DND-41 (cell line): ENCODE measurements at places on chromosomes 7 and 10.
A peak's percentile ranks its signal among the peaks of the same experiment; 100 is the strongest.

- no peak for DNase-seq
Measured at GRCh38 chr7:114973147-114973546, 51.3 kb downstream of the MDFIC start.

DNA sequence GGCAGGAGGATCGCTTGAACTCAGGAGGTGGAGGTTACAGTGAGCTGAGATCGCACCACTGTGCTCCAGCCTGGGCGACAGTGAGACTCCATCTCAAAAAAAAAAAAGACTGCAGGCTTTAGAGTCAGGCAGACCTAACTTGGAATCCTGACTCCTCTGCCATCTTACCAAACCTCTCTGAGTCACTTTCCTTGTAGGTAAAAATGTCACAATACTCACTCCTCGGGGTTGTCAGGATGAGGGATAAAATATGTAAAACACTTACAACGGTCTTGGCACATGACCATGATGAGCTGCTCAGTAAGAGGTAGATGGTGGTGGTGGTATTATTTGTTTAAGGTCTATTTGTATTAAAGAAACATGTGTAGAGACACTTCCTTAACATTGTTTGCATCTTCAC is 154.1 kb upstream of the PDE1C start:
- no peak for DNase-seq

- no peak for DNase-seq
Measured at GRCh38 chr10:33208166-33208565, 126.3 kb downstream of the NRP1 start.

- no peak for DNase-seq
Measured at GRCh38 chr7:12056381-12056780, 154.7 kb upstream of the TMEM106B start.

DNA sequence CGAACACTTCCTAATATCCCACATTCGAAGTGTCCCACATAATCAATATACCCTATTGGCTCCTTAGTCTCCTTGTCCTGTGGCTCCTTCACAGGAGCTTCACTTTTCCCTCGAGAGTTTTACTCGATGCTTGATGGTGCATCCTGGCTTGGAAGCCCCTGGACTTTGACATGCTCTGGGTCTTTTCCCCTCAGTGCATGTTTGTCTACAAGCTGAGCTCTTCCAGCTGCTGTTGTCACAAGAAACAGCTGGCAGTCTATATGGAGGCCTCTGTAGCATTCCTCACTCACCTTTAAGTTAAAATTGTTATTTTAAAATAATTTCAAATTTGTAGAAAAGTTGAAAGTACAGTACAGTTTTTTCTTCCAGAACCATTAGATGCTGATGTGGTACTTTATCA is 27.1 kb downstream of the ST7 start:
- no peak for DNase-seq

GRCh38 chr7:84193747-84194146 is 842 bp downstream of the SEMA3A start:
- DNase-seq: no peak

- DNase-seq: no peak
Measured at GRCh38 chr7:65251851-65252620, 121.6 kb upstream of the ZNF92 start.

DNA sequence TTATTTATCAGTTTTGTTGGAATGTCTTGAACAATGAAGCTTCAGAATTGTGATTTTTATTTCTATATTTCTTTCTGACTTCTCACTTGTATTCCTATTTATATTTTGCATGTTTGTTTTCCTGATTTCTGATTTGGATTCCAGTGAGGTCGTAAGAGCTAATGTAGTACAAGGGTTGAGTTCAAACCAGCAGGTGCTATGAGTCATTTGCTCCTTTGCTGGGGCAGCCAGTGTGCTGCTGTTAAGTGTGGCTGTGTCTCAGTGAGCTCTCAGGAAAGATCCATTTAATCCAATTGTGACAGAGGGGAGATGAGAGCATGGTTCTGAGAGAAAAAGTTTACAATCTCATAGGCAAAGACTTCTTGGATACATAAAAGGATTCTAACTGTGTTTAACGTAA is 48.6 kb downstream of the MCU start:
- DNase-seq: no peak

GRCh38 chr10:47370015-47370767 is 13.9 kb downstream of the ZNF488 start:
- no peak for DNase-seq

GRCh38 chr7:117819558-117819957 is 53.7 kb downstream of the CTTNBP2 start:
- no peak for DNase-seq

DNA sequence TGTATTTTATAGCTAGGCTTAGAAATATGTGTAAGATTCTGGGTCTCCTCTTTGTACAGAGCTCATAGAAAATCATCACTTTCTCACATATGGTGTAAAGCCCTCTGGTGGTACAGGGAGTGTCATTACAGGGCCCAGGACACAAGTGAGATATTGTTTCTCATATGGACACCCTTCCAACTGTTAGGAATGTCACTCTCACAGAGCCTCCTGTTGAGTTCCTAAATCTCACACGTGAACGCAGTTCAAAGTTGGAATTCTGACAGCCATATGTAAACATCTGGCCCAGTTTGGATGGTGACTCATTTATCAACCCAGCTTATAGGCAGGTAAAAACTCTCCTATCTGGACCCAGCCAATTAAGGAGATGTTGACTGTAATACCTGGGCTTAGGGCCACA is 35.4 kb upstream of the ZNF107 start:
- peak; percentile 12 for DNase-seq

- DNase-seq: no peak
Measured at GRCh38 chr10:122246830-122247520, 24.1 kb upstream of the BTBD16 start.

DNA sequence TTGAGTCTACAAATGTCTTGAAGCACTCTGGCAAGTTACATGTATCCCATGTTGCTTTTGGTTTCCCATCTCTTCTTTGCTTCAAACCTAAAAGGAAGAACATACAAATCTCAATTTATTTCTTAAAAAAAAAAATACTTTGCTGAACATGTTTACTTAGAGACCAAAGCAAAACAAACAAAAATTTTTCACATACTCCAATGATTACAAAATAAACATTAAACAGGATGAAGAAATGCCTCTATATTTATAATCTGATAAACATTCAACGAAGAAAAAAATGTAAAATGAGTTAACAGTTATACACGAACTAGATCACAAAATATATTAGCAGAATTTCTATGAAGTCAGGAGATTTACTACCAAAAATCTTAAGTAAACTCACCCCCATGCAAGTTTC is 31.3 kb downstream of the FAM204A start:
- DNase-seq: no peak

DNA sequence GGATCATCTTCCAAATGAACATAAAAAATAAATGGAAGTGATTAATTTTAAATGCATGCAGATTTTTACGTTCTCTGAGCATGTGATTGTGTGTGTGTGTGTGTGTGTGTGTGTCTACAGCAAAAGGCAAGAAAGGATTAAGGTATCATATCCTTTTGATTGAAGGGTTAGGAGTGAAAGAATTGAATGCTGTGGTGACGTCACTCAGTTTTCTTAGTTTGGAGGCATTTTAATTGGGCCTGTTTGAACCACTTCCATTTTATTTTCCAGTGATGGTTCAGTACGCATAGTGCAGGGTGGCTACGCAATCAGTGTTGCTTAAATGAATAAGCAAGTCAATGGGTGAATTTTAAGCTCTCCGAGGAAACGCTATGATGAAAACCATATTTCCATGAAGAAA is 31.3 kb downstream of the TACC2 start:
- DNase-seq: no peak

DNA sequence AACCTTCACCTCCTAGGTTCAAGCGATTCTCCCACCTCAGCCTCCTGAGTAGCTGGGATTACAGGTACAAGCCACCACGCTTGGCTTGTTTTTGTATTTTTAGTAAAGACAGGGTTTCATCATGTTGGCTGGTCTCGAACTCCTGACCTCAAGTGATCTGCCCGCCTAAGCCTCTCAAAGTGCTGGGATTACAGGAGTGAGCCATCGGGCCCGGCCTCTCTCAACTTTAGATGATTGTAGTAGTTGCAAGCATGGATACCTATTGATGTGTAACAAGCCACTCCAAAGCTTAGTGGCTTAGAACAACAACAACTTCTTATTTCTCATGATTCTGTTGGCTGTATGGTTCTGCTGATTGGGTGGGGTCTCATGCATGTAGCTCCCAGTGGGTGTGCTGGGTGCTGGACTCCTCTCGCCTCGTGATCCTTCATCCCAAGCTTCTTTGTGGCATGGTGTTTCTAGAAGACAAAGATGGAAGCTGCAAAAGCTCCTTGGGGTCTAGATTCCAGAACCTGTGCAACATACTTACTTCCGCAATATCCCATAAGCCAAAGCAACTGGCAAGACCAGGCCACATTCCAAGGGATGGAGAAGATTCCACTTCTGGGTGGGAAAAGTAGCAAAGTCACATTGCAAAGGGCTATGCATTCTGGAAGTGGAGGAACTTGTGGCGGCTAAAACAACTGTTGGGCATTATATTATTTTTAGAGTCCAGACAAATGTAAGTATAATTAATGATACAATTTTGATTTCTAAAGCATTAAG is 37.9 kb downstream of the SKIDA1 start:
- no peak for DNase-seq

DNA sequence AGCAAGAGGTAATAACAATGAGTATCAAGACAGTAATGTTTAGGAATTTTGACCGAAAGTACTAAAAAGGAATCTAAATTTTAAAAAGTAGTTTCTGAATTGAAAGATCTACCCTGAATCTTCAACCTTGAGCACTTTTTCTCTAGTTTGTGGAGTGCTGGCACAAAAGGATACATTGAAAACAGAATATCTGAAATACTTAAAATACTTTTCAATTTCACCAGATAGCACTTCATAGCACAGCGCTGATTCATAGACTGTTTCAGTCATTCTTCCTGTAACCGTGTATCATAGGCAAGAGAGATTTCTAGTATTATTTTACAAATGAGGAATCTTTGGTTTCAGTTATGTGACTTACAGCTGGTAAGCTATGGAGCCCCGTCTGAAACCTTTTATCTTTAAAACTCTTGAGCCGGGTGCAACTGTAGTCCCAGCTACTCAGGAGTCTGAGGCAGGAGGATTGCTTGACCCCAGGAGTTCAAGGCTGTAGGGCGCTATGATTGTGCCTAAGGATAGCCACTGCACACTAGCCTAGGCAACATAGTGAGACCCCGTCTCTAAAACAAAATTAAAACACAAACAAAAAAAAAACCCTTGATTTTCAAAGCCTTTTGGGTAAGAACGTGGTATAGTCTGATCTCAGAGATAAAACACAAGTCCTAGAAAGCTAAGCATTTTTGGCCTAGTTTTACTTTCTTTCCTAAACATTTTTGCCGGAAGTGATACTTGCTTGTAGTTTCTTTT is 35.1 kb downstream of the FHIP2A start:
- DNase-seq: no peak
